NCI-H187 (cell line): ENCODE measurements at places on chromosomes 3 and 15.

DNA sequence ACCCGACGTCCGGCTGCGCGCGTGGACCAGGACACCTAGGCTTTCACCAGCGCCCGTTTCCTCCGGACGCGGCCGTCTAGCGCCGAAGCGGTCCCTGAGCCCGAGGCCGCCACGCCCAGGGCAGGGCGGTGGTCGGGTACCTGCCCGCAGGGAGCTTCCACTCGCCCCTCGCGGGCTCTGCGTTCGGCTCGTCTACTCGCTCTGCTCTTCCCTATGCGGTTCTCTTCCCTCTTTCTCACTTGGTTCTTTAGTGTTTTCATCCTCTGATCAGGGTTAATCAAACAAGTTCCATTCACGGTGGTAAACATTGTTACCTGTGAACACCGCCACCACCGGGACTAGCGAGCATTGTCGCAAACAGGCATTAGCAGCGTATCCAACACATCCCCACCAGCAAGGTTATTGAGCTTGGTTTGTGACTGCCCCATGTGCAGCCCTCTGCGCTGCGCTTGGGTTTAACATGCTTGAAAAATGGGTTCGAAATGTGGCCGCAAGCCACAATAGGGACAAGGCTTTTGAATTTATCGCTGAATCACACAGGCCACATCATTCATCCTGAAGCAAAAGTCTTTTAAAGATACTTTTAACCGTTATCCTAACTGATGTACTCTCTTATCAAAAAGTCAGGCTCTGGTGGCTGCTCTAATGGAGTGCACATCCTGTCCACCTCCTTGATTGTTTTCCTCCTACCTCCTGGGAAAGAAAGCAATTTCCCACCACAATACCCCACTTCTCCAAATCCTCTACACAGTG is 843 bp upstream of the CD47 start:
- DNase-seq, result no peak

DNA sequence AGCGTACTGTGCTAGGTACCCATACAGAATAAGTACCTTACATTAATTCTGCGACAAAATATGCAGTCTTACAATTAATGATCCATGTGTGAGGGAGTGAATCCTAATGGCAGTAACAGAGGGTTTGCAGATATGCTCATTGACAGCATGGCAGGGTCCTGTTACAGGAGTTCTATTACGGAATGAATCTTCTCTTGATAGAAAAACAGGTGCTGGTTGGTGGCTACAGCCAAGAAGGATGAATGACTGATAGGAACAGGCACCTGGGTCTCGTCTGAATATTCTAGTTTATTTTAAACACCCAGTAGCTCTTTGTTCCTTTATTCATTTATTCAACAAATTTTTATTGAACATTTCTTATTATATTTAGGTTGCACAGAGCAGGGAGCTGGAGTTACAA is 22.8 kb downstream of the PGBD4 start:
- no peak for DNase-seq

- no peak for DNase-seq
Measured at GRCh38 chr3:116034794-116035193, 410.5 kb downstream of the LSAMP start.

- no peak for DNase-seq
Measured at GRCh38 chr15:89004726-89005030, 83.6 kb upstream of the ABHD2 start.

GRCh38 chr15:26697913-26698312 is 75.0 kb downstream of the GABRB3 start:
- no peak for DNase-seq

DNA sequence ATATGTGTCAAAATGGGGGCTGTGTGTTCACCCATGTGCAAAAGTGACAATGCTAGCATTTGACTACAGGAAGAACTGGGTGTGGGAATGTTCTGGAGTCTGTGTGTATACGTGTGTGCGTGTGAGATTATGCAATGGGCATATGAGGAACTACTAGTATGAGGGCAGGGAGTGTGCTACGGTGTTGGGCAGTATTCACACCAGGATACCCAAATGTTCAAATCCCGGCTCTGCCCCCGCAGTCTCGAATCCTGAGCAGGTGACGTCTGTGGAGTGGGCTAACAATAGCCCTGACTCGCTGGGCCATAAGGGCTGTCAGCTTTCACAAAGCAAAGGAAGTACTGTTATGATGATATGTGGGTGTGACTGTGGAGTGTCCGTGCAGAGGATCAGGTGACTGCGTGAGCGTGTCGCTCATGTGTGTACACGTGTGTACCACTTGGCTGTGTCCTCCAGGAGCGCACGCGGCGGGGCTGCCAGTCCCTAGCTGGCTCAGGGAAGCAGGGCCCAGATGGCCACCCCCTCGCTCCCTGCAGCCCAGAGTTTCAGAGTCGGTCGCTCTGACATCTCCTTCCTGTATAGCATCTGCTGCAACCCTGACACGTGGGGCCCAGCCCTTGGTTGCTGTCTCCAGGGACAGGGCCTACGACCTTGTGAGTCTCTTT is 27.2 kb downstream of the IQSEC1 start:
- DNase-seq, result no peak

GRCh38 chr15:63599401-63600000 is 2.3 kb downstream of the FBXL22 start:
- no peak for DNase-seq

GRCh38 chr3:32685543-32686185 is 676 bp downstream of the CNOT10 start:
- no peak for DNase-seq

GRCh38 chr3:127753338-127753737 is 69.0 kb downstream of the MGLL start:
- DNase-seq, result no peak

- DNase-seq, result no peak
Measured at GRCh38 chr3:148882288-148882687, 17.2 kb downstream of the CPA3 start.

- DNase-seq, result no peak
Measured at GRCh38 chr3:42031808-42032480, 59.2 kb upstream of the TRAK1 start.

DNA sequence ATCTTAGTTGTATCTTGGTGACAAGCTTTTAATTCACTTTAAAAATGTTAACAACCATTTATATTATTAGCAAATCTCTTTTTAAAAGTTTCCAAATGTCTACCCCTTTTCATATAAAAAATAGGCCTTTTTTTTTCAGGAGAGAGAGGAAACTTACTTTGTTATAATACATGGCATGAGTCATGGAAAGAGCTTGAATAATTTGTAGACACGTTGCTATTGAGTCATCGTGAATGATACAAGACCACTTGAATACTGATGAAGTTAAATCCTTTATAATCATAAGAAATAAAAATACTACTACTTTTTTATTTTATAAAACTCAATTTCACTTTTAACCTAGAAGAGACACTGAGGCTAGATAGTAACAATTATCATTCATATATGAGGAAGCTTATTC is 70.3 kb upstream of the BBX start:
- no peak for DNase-seq

DNA sequence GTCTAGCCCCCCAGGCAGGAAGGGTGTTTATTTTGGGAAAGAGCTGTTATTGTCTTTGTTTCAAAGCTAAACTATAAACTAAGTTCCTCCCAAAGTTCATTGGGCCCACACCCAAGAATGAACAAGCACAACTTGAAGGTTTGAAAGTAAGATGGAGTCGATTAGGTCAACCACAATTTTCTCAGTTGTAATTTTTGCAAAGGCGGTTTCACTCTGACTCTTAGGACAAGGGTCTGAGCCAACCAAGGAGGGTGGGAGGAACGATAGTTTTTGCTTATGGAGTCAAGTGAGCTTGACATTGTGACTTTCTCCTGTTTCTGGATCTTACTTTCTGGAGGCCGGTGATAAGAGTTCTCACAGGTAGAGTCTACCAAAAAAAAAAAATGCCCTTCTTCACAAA is 5.8 kb upstream of the ZNF770 start:
- DNase-seq, result no peak

DNA sequence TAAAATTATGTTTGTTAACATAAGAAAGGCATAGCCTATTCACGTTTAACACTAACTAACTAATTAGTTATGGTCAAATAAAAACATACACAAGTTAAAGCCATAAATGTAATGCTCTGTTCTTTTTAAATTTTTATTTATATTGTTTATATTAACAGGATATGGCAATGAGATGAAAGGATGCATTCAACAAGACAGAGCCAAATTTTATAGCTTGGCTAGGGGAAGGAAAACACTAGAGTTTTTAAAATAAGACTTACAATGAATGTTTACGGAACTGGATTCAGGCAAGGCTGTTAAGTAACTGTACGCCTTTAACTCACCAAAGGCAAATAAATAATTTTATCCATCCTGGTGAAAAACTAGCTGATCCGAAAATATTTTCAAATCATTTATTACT is 86.4 kb downstream of the ZPLD1 start:
- DNase-seq, result no peak

- DNase-seq, result no peak
Measured at GRCh38 chr15:47366884-47367283, 350.4 kb upstream of the SEMA6D start.

- no peak for DNase-seq
Measured at GRCh38 chr3:185935465-185936272, 2.1 kb downstream of the TRA2B start.

DNA sequence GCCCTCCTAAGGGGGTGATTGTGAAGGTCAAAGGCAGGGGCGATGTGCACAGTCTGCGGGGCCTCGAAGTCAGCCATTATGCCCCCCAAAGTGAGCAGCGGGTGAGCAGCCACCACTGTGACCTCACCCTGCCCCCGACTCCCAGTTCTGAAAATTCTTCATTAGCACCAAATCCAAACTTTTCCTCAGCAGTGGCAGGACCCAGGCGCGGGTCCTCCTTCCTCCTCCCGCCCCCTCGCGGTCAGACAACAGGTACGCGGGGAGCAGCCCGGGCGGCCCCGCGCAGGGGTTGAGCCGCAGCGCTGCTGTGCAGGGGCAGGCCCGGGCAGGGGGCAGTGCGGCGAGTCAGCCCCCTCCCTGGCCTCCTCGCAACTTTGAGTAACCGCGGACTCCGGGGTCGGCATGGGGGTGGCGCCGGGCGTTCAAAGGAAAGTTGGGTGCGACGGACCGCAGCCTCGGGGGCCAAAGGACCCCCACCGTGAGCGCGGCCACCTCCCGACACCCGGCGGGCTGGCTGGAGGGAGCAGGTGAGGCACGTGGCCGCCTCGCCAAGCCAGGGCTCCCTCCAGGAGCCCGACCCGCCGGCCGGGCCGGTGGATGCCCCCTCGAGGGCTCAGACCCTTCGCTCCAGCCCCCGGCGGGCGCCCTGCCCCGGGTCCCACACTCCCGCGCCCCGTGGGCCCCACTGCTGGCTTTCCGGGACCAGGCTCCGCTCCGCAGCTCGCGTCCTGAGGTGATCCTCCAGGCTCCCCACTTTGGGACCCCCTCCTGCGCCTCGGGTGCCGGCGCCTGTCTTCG is 49.4 kb upstream of the CCDC174 start:
- DNase-seq, result no peak

GRCh38 chr15:31228980-31229826 is 97.4 kb upstream of the KLF13 start:
- DNase-seq, result no peak

GRCh38 chr3:40313975-40314860 is 4.7 kb downstream of the EIF1B start:
- no peak for DNase-seq

- DNase-seq, result no peak
Measured at GRCh38 chr15:38084289-38084688, 149.8 kb downstream of the TMCO5A start.
